Activated CD4-positive, alpha-beta memory T cell treated with anti-CD3 and anti-CD28 coated beads for 36 hours (primary cell): ENCODE measurements at places on chromosomes 1 and 21.
A peak's percentile ranks its signal among the peaks of the same experiment; 100 is the strongest.

- DNase-seq = no peak
Observed at GRCh38 chr1:28173151-28173979, 3.1 kb downstream of the PTAFR start.

- DNase-seq = no peak
Observed at GRCh38 chr1:89201106-89201794, 2.5 kb upstream of the GBP4 start.

- no peak for DNase-seq
Observed at GRCh38 chr1:224098007-224098406, 15.9 kb upstream of the FBXO28 start.

- no peak for DNase-seq
Observed at GRCh38 chr1:173314656-173315055, 107.5 kb upstream of the TNFSF4 start.

GRCh38 chr1:89972024-89972423 is 22.9 kb upstream of the ZNF326 start:
- no peak for DNase-seq

DNA sequence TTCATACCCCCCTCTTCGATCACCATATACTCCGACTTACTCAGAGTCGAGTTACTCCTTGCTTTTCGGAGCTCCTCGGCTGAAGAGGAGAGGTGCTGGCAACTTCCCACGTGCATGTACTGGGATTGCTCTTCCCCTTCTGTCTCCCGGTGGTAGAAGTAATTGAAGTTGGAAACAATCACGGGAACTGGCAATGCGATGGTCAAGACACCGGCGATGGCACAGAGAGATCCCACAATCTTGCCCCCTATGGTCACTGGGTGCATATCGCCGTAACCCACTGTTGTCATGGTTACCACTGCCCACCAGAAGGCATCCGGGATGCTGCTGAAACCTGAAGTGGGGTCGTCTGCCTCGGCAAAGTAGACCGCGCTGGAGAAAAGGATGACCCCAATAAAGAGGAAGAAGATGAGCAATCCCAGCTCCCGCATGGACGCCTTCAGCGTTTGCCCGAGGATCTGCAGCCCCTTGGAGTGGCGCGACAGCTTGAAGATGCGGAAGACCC is 1.5 kb downstream of the KCNA3 start:
- peak; percentile 47 for DNase-seq

DNA sequence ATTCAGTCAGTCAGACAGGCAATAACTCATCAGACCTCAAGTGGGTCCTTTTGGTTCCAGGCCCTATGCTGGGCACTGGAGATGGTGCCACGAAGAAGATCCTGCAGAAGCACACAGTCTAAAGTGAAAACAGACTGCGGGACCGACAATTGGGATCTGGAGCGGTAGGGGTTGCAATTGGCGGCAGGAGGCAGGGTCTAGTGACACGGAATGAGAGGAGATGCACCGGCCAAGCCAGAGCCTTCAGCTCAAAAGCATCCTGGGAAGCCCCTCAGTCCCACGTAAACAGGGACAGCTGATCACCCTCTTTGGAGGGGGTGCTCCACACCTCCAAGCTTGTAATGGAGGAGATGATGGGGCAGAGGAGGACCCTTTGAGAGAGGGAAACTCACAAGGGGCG is 56.2 kb downstream of the KLHDC7A start:
- DNase-seq = no peak

- DNase-seq = no peak
Observed at GRCh38 chr1:27554293-27554692, 49.7 kb downstream of the AHDC1 start.

DNA sequence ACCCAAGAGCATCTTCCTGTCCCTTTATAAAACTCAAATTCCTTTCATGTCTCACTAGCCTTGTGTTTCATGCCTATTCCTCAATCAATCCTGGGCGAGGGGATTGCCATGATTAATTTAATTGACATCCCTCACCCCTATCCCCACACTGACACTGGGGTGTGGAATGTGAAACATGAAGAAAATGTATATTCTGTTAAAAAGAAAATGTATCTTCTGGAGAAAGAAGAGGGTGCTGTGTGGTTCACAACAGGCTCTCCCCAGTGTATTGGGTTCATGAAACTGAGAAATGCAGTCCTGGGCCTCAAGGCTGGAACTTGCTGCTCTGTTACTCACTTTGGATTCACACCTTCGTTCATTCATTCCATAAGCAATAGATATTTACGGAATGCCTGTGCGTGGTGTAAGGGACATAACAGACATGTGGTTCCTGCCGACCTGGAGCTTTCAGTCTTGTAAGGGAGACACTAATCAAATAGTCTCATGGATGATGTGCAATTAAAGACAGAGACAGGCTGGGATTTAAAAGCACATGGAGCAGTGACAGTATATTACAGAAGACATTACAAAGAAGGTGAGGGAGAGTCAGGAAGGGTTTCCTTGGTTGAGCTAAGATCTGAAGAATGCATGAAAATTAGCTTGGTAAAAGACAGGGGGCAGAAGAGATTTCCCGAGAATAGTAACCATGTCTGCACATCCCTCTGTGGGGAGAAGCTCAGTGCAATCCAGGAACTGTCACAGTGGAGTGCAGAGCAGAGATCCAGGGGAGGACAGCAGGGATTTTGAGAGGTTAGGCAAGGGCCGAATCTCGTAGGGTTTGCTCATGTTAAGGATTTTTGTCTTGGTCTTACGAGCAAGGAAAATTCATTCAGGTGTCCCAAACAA is 32.1 kb downstream of the SERTAD4 start:
- no peak for DNase-seq

DNA sequence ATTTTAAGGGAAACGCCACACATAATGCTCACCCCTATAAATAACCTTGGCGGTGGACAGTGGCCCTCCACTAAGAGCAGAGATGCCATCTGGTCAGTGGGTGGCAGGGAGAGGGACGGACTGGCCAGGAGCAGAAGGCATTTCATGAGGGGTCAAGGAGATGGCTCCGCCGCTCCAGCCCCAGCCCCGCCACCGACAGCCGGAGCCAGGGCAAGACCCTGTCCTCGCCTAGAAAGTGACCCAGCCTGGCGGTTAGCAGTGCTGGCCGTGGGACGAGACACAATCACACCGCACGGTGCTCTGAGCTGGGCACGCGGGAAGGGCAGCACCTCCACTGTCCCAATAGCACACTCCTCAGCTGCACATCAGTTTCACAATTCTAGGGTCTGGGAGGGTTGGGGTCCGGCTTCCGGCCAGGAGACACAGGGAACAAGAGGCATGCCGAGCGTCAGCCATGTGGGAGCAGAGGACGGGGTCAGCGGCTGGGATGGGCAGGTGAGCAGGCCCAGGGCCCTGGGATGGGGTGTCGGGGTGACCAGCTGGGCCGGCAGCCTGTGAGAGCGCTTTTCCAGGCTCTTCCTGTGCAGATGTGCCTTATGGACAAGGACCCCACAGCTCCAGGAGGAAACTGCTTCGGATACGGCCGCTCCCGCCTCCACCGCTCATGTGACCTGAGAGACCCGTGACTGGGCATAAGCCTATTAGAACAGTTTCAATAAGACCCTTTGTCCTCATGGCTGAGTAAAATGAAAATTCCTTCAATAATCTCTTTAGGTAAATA is 5.7 kb downstream of the SLC19A1 start:
- no peak for DNase-seq

DNA sequence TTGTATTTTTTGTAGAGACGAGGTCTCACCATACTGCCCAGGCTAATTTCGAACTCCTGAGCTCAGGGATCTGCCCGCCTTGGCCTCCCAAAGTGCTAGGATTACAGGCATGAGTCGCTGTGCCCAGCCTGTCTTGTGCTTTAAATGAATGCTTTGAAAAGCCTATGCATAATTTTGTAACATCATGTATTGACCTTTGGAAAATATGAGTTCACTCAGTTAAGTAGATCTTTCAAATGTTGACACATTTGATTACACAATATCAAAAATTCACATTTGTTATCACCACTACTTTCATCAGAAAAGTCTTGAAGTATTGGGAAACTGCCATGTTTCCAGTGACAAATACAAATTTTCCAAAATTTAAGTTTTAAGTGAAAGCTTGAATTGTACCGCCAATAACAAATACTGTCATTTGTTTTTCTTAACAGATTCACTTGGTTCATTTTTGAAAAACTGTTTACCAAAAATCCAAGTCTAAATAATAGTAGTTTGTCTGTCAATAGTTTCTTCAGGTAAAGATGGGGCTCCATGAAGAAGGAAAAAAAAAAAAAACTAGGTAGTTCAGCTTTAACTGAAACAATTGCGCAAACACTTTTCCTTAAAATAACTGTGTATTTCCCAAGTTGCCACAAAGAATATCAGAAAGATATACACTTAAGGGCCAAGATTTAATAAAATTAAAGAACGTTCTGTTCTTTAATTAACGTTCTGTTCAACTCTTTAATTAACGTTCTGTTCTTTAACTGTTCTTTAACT is 233.2 kb upstream of the NR5A2 start:
- DNase-seq = no peak

DNA sequence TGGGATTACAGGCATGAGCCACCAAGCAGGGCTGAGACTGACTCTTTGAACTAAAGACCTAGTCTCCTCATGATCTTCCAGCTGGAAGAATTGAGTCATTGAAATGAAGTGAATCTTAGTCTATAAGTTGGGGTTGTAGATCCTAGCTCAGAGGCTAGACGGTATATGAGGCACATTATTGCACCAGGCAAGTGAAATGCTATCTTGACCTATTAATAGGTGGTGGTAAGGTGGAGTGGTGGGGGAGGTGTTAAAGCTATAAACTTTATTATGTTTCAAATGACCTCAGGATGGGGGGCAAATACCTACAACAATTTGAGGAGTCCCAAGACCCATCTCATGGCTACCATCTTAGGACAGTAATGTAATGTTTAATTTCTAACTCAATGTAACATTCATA is 36.8 kb upstream of the SLC16A1 start:
- DNase-seq = no peak

- no peak for DNase-seq
Observed at GRCh38 chr1:21385022-21385421, 54.9 kb upstream of the NBPF3 start.

DNA sequence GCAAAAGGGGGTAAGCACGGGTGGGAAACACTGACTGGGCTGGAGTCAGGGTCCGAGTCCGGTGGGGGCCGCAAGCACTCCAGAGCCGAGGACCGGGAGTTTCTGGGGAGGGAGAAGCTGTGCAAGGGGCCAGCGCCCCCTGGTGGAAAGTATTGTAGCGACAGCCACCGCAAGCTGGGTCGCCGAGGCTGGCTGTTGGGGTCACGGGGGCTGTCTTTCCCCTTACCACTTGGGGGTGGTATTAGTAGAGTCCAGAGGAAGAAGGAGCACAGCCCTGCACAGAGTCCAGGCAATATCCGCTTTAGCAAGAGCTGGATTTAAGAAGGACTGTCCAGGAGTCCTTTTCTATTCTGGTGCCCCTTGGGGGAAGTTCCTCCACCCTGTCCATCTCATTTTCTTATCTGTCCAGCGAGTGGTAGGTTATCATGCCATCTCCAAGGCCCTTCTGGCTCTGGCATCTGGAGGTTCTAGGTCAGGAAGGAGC is 17.9 kb upstream of the ETV3 start:
- peak; percentile 83 for DNase-seq

GRCh38 chr1:115432061-115432460 is 94.0 kb upstream of the NGF start:
- DNase-seq = no peak

DNA sequence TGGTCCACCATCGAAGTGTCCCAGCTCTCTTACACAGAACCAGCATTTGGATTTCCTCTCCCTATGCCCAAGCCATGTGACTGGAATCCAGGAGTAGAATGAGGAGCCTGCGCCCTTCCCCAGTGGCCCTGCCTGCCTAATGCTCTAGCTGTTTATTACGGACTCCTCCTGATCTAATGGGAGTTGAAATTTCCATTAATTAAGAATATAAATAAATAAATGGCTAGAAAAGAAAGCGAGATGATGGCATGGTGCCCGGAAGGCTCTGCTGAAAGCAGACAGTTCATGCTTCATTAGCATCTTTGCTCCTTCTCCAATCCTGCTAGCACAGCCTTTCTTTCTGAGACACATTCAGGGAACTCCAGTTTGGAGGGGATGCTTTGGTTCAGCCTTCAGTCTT is 216.2 kb downstream of the SEC16B start:
- no peak for DNase-seq

- DNase-seq = no peak
Observed at GRCh38 chr1:104592926-104593325, 843.2 kb downstream of the AMY1C start.

DNA sequence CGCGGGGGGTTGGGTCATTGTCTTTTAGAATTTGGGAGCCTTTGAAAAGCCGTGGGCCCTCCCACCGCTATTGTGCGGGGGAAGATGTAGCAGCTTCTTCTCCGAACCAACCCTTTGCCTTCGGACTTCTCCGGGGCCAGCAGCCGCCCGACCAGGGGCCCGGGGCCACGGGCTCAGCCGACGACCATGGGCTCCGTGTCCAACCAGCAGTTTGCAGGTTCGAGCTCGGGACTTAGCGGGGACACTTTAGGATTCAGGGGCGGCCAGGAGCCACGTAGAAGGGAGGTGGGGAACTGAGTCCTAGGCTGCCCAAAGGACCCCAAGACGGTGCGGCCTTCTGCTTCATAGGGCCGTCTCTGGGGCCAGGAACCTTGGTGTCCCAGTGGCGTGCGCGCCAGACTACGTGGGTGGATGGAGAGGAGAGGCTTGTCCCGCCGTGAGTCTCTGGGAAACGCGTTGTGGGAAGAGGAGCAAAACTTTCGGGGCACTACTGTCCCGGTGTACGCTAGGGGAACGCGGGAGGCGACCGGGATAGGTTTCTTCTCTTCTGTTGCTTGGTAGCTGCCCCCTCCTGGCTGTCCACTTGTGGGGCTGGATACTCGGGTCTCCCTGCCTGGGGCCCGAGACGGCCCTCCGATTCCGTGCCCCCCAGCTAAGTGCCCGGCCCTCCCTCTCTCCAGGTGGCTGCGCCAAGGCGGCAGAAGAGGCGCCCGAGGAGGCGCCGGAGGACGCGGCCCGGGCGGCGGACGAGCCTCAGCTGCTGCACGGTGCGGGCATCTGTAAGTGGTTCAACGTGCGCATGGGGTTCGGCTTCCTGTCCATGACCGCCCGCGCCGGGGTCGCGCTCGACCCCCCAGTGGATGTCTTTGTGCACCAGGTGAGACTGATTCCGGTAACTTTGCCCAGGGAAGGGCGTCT is at the start of gene LIN28A:
Gene LIN28A (plus strand): TSS at position 112 of the 918 bp plus-strand sequence. CDS start 75 bp downstream, at position 187.
- DNase-seq = no peak

- DNase-seq = no peak
Observed at GRCh38 chr1:77983997-77984355, 5.1 kb upstream of the FUBP1 start.

GRCh38 chr1:177255411-177255810 is 84.7 kb downstream of the BRINP2 start:
- no peak for DNase-seq

- DNase-seq = no peak
Observed at GRCh38 chr1:177219554-177220458, 49.0 kb downstream of the BRINP2 start.

- peak; percentile 48 for DNase-seq
Observed at GRCh38 chr21:45768740-45769048, 125.2 kb downstream of the PCBP3 start.

DNA sequence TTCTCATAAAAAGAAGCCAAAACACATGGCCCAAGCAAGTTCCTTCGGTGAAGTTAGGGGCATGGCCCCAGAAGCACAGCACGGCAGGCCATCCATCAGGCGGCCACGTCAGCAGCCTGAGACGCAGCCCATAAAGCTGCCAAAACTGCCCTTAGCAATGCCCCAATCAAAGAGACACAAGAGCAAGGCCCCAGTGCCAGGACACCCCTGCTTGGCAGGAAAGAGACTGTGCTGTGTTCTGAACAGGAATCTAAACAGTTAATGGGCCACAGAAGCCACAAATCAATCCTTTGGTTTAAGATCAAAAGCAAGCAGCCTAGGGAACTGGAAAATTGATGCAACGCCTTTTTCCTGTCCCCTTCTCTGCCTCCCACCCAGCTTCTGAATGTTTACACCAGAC is 497.0 kb upstream of the USP24 start:
- DNase-seq = no peak

GRCh38 chr1:36178471-36179219 is 22.7 kb downstream of the MAP7D1 start:
- no peak for DNase-seq
